ENCODE measurements at places on chromosomes 2 and 18.

GRCh38 chr2:32715981-32716380, 88.1 kb downstream of the TTC27 start:
- no peak for DNase-seq

DNA sequence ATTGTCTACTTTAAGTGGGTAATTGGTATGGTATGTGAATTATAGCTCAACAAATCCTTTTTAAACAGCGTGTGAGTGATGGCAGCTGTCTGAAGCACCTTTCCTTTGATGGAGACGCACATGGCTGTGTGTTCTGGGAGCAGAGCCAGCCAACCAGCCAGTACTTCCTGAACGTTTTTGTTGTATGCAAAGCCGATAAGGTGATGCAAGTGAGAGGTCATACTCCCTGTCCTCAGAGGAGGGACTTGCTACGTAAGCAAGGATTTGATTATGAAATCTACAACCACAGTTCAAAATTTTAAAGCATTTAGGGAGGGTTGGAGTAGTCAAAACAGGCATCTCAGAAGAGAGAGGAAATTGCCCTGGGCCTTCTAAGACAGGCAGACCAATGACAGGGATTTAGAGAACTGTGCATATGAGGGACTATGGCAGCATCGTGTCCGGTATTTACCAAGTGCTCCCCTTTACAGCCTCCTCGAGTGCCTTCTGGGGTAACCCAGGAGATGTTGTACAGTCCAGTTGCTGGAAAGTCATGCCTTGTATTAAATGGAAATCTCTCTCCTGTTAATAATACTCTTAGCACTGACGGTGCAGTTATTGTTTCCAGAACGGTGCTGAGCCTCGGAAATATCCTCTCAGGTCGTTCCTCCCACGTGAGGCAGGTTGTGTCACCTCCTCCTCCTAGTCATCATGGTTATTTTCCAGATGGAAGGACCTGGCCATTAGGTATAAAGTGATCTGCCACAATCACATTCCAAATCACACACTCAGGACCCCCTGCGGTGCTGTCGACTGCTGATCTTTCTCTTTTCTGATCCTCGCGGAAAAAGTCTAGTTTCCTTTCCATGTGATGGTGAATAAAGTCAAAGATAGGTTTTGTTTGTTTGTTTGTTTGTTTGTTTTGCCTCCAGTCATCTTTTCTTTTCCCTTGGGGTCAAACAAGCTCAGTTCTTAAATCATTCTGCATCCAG, 28.4 kb downstream of the ARHGEF4 start:
- no peak for DNase-seq

GRCh38 chr2:112583497-112584133, 794 bp upstream of the CHCHD5 start:
- DNase-seq, result no peak

- DNase-seq, result no peak
Measured at GRCh38 chr2:186379052-186379451, 107.0 kb upstream of the ZC3H15 start.

- no peak for DNase-seq
Measured at GRCh38 chr2:239908308-239908707, 116.8 kb downstream of the NDUFA10 start.

GRCh38 chr2:186561467-186562208, 28.2 kb upstream of the ITGAV start:
- DNase-seq, result no peak

DNA sequence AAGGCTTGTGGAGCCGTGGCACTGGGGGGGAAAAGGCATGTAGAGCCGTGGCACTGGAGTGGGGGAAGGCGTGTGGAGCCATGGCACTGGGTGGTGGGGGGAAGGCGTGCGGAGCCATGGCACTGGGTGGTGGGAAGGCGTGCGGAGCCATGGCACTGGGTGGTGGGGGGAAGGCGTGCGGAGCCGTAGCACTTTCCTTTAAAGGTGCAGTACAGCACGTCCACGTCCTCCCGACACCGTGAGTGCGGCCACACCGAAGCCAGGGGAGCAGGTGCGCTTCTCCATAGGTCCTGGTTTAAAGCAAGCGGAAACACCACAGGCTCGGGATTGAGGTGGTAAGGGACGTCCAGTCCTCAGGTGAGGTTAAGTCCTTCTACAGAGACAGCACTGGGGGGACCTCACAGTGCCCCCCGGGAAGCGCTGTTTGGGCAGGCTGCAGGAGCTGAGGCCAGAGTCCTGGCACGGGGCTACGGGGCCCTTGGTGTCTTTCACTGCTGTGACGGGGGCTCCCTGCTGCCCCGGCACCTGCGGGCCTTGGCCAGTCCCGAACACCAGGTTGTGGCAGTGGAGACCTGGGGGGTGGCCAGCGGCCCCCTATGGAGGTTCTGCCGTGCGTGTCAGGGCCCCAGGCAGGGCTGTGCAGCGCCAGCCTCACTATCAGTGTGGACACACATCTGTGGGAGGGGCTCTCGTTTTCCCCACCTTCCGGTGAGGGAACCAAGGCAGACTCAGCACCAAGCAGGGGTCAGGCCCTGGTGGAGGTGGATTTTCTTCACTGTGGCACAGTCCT, 93.0 kb upstream of the CTDP1 start:
- DNase-seq, result no peak

DNA sequence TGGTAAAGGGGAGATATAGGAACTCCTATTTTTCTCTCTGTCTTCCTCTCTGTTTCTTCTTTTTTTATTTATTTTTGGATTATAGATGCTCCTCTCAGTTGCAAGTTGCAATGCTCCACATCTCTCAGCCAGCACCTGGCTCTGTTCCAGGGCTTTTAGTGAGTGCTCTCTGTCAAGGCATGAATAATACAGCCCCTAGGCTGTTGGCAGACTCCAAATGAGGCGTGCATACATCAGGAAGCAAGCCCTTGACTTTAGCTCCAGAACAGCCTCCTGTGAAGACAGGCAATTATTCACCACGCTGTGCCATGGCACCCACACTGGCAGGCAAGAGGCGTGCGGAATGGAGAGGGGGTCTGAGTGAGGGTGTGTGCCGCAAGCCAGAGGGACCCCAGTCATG, 228.1 kb upstream of the PXDN start:
- no peak for DNase-seq

DNA sequence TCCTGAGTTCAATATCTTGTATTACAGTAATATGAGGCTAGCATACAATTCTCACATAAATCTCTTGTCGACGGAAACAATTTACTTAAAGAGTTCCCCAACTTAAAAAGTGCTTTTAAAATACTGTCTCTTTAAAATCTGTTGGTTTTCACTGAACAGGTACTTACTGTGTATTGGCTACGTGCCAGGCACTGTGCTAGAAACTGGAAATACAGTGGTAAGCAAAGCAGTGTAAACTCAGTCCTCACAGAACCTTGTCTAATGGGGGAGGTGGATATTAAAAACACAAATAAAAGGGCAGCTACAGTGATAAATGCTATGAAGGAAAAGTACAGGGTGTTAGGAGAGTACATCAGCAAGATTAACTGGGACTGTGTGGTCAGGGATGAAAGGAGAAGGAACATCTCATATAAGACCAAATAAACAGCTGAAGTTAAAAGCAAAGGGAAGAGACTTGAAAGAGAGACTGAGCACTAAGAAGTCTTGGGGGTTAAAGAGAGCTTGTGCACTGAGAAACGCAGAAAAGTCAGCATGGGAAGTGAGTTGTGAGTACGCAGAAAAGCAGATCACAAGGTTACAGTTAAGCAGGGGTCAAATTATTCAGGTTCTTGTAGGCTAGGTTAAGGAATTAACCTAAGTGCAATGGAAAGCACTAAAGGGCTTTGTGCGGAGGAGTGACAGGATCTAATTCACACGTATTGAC, 52.5 kb downstream of the USP40 start:
- DNase-seq, result no peak

DNA sequence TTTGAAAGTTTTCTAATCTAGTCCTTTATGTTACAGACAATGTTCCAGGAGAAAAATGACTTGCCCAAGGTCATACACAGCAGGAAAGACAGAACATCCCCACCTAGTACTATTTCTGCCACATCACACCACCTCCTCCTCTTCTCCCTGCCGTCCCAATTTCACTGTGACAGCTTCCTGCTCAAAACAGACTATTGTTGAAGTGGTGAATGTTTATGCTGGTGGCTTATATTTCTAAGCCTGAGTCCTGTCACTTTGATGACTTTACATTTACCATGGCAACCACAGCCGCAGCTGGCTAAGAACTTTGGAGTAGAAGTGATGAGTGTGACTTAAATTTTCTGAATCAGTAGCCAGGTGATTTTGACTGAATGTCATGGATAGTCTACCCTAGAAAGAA, 10.0 kb downstream of the GALNT5 start:
- DNase-seq, result no peak

DNA sequence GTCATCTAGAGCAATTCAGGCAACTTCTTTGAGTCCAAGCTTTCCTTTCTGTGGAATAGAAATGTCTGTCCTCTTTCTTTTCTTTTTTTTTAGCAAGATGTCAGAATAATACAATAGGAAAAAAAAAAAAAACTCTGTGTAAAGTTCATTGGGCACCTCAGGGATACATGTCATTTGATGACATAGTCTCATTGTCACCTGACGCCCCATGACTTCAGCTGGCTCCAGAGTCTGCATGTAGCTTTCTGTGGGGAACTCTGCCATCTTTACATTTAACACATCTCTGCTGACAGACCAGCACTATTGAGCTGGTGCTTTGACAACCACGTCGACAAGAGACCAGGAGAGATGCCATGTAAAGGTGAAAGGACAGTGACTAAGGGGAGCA, 172.5 kb upstream of the KLF7 start:
- no peak for DNase-seq

- DNase-seq, result no peak
Measured at GRCh38 chr2:171723716-171724683, 36.7 kb downstream of the DYNC1I2 start.

DNA sequence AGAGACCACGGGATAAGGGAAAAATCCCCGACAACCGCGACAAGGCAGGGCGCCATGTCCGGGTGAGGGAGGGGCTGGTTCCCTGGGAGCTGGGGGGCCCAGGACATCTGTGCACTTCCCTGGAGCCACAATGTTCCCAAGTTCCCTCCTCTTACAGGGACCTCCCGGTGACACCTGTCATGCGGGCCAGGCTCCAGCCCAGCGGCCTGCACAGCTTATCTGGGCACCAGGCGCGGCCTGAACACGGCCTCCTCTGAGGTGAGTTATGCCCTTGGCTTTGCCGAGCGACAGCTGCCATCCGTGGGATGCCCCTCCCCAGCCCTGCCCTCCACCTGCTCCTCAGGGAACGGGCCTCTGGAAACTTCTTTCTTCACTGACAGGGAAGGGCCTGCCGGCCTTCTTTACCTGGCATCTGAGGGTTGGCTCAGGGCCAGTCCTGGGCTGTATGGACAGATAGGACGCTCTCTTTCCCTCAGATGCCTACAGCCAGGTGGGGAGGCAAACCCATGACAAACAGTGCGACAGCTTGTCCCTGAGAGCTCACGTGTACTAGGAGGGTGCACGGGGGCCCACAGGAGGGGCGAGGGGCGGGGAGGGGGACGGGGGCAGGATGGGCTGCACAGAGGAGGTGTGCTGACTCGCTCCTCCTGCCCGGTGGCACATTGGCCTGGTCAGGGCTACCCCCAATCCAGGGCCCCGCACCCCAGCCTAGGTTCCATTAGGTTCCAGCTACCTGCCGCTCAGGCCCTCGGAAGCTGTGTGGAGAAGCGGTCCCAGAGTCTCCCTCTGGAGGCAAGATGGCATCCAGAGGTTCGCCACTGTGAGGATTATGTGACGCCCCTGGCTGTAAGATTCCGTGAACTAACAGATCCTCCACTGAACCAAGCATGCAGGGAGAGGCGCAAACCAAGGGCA, 34.9 kb upstream of the HPCAL1 start:
- DNase-seq, result no peak

Measured in T-helper 9 cell (primary cell).